ENCODE measurements at places on chromosomes 7 and 10.

DNA sequence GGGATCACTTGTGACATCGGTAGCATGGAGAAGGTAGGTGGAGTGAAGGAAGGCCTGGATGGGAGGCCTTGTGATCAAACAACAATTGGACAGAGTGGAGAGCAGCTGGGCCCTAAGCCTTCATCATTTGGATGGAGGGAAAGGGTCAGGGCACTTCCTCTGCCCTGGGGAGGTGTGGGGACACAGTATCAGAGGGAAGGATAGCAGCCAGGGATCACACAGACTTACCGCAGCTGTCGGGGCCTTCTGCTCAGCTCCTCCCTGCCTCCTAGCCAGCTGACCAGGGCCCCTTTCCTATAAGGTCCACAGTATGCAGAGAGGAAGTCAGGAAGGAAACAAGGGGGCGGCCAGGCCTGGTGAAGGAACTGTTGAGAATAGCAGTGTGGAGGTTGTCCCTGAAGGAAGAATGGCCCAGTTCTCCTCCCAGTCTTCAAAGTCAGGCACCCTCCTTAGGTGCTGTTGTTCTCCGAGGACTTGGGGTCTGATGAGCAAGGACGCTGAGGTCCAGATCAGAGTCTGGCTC lies 62.1 kb downstream of the ABCC2 start:
- no peak for DNase-seq

DNA sequence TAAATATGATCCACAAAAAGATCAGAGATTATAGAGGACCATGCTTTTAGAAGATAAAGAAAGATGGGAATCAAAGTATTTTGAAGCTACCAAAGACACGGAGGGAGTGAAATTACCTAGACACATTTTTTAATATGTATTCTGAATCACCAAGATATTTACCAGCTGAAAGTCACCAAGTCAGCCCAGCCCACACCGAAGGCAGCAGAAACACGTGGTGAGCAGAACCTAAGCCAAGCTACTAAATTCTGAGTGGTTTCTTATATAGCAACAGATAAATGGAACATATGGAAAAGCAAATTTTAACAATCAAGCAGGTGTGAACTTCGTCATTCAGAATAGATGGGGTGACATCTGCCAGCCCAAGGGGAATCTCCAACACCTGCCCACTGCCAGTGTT lies 134.7 kb upstream of the AKR1E2 start:
- no peak for DNase-seq

GRCh38 chr10:92757066-92757710 lies 67.4 kb downstream of the HHEX start:
- DNase-seq, result peak; percentile 29

DNA sequence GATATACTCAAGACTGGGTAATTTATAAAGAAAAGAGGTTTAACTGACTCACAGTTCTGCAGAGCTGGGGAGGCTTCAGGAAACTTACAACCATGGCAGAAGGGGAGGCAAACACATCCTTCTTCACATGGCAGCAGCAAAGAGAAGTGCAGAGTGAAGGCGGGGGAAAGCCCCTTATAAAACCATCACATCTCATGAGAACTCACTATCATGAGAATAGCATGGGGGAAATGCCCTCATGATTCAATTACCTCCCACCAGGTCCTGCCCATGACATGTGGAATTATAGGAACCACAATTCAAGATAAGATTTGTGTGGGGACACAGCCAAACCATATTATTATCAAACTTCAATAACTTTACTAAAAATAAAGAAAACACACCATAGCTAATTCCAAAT lies 30.4 kb upstream of the JAZF1 start:
- DNase-seq, result no peak

DNA sequence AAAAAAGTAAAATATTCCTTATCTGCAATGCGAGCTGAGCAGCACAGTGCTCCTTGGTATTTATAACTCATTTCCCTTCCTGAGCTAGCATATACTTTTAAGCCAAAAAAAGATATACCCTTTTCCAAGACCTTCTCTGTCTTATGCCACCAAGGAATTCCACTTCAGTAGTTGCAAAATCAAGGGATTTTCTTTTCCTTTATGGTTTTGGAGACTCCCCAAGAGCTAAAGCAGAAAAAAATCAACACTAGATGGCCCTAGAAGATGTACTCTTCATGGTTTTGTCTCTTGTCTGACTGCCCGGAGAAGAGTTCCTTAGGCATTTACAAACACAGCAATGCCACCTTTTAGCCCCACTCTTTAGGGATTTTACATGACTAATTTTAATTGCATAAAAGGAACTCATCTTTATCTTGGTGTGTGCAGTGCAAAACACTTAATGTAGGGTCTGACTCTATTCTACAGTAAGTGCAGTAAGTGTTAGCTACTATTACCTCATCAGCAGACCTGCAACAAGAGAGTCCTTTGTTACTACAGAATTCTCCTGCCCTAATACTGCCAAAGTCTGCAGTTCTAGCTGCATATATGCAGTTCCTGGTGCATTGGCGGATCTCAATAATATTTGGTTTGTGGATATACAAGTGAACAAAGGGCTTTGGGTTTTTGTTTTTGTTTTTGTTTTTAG lies 443.3 kb downstream of the GFRA1 start:
- no peak for DNase-seq

DNA sequence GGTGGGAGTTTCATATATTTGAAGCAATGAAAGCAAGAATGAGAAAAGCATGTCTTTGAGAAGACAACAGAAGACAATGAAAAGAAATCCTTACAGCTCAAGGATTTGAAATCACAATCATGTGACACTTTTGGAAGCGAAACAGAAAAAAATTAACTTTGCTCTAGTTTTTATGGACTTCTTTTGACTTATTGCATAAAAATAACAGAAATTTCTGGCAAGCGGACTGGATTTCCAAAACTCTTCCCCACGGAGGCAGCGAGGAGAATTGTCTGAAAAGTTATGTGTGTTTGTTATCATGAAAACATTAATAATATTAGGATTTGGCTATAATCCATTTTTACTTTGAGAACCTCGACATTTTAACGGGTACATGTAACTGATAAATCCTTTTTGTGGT lies 223.3 kb downstream of the LRMDA start:
- no peak for DNase-seq

GRCh38 chr10:47379445-47379785 lies 4.7 kb downstream of the ZNF488 start:
- DNase-seq, result no peak

GRCh38 chr10:69781576-69781975 lies 20.1 kb upstream of the COL13A1 start:
- DNase-seq, result no peak

- DNase-seq, result no peak
Observed at GRCh38 chr10:130513686-130514476, 377.7 kb downstream of the GLRX3 start.

- no peak for DNase-seq
Observed at GRCh38 chr10:34555653-34556052, 259.4 kb downstream of the PARD3 start.

- peak; percentile 66 for DNase-seq
Observed at GRCh38 chr7:92934096-92934495, 97.7 kb upstream of the CDK6 start.

DNA sequence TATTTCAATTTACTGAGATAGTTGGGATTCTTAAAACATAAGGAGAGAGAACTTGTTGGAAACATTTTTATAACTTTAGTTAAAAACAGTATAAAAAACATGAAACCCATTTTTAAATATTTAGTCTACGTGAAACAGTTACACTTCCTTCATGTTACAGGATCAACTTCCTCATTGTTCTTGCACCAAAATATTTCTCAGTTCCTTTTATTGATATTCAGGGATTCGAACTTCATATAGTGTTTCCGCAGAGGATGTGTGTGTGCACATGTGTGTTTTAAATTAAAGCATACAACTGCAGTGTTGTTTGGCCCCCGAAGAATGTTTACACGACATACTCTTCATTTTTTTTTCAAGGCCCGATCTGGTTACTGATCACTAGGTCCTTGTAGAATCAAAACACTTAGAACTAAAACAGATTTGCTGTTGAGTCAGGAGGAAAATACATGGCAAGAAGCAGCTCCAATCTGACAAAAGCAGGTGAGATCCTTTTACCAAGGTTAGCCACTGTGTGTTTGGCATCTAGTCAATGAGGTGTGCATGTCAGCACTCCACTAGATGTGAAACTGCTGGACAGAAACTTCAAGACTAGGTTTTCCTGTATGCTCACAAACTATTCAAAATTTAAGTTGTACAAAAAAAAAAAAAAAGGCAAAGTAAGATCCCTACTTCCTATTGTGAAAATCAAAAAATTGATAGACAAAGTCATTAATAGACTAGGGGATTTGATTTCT lies 60.4 kb downstream of the INSYN2A start:
- DNase-seq, result no peak

- no peak for DNase-seq
Observed at GRCh38 chr10:118723466-118723865, 31.3 kb downstream of the CACUL1 start.

GRCh38 chr10:82887488-82887887 lies 1012.5 kb downstream of the NRG3 start:
- no peak for DNase-seq

DNA sequence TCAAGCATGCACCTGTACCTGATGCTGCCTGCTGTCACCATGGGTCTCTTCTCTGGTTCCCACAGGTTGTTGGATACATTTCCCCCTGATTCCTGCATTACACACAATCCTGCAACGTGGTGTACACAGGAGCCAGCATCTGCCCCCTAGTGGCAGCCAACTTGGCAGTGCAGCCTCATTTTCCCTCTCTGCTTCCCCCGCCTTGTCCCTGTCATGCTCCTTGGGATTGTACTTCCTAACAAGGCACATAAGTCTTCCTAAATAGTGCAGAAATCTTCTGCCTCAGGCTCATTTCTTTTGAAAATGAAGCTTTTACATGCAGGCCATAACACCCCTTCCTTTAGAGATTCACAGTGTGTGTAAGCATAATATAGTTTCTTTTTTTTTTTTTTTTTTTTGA lies 387.5 kb downstream of the CCSER2 start:
- DNase-seq, result no peak

DNA sequence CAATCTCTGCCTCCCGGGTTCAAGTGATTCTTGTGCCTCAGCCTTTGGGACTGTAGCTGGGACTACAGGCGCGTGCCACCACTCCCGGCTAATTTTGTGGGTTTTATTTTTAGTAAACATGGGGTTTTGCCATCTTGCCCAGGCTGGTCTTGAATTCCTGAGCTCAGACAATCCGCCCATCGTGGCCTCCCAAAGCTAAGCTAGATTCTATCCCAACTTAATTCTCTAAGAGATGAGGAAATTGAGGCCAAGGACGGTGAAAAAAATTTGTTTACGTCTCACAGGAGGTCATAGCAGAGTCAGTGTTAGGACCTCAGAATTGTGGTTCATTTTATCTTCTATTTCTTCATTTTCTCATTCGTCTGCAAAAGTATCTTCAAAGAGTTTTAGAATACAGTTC lies 6.1 kb downstream of the CCAR1 start:
- DNase-seq, result no peak

DNA sequence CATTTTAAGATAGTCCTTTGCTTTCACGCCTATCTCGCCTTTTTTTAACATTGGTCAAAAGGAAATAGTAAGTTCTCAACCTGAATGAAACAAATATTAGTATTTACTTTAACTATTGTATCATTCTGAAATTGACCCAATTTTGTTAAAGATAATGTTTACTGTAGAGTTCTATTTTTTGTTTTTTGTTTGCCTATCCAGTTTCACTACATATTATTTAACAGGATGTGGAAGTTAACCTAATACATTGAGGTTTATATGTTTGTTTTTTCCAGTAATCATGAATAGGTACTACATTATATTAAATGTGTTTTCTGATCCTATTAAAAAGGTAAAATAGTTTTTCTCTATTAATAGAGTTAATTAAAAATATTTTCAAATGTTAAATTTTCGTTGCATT lies 26.5 kb downstream of the ACSM6 start:
- no peak for DNase-seq

GRCh38 chr10:7797582-7797981 lies 9.6 kb downstream of the ATP5F1C start:
- DNase-seq, result no peak

DNA sequence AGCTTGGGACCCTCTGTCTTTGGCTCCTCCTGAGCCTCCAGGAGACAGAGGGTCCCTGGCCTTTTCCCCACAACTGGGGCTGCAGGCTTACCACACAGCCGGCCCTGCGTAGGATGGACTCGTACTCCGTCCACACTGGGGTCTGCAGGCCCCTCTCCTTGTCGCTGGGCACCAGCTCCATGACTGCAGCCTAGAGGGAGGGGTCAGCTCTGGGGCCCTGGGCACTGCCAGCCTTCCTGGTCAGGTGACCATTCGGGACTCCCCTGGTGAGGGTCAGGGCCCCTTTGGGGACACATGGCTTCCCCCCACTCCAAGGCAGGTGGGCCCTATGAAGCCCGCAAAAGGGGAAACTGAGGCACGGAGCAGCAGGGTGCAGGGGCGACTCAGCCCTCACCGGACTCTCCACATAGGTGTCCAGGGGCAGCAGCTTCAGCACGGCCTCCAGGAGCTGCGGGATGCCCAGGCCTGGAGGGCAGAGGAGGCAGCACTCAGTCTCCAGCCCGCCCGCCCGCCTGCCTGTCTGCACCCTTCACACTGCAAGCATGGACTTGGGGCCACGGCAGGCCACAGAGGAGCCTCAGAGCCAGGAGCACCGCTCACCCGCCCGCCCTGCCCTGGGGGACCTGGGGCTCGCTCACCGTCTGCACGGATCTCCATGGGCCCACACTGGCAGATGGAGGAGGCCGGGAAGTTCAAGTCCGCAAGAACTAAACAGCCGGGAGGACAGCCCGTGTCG lies 1.1 kb downstream of the FUOM start:
- no peak for DNase-seq

DNA sequence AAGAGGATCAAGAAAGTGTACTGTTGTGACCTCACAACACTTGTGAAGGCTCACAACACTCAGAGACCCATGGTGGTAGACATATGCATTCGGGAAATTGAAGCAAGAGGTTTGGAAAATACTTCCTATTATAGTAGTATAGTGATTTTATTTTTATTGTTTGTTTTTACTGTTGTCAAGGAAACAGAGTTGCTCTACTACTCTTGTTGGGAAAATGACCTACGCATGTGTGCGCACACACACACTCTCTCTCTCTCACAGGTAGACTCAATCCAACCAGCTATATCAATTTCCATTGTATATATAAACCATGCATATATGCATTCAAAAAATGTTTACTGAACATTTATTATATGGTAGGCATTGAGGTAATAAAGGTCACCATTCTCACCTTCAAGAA lies 63.7 kb upstream of the PRR15 start:
- DNase-seq, result no peak
